ENCODE measurements at places on chromosomes 2 and 18. TPM values are rescaled to one million over a fixed set of nuclear protein-coding genes. Genes with fewer than 3 reads are reported as not detected.

B3GNT7 gene
- total RNA-seq, result 42.2 TPM

ALKAL2 gene
- total RNA-seq, result 0.48 TPM

DNA sequence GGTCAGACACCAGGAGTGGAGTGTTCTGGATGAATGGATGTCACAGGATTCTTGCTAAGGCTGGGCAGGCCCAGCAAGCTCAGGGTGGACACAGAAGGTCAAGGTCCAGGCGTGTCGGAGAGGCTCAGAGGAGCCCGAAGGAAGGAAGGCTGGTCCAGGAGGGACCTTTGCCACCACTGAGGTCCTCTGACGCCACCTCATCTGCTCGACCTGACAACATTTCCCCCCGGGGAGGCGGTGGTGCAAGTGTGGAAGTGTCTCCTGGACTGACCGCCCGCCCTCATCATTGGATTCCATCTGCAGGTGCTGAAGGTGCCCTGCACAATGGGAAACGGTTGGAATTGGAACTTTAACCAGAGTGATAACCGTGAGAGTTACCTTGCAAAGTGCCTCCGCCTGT is 124.6 kb downstream of the RTP5 start:
- no peak for DNase-seq

DNA sequence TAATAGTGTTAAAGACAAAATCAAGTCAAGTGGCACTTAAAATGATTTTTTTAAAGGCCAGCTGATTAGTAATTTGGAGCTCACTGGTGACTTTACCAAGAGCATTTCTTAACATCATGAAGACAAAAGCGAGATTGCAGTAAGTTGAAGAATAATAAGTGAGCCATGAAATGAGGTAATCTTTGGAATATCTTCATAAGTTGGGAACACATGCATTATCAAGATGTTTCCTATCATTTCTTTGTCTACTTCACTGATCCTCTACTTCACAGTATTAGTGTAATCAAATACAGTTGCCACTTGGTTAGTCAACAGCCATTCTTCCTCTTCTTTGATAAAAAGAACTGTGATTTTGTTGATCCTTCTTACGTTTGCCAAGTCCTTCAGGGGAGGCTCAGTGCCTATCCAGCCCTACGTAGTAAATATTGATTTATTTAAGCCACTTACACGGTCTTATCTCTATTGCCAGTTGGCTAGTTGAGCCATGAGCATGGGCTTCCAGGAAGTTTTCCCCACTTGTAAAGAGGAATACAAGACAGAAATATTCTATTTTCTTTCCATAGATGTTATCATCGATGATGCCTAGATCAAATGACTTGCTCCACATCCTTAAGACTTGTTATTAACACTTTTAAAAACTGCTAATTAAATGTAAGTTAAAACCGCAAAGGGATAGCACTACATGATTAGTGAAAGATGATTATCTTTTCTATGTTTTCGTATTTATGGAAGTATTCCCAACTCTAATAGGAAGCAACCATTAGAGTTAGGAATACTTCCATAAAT is 46.1 kb downstream of the YES1 start:
- no peak for DNase-seq

- no peak for DNase-seq
Observed at GRCh38 chr2:230227216-230227615, 1.7 kb downstream of the SP140 start.

- DNase-seq, result no peak
Observed at GRCh38 chr18:11246495-11247300, 97.3 kb upstream of the PIEZO2 start.

DNA sequence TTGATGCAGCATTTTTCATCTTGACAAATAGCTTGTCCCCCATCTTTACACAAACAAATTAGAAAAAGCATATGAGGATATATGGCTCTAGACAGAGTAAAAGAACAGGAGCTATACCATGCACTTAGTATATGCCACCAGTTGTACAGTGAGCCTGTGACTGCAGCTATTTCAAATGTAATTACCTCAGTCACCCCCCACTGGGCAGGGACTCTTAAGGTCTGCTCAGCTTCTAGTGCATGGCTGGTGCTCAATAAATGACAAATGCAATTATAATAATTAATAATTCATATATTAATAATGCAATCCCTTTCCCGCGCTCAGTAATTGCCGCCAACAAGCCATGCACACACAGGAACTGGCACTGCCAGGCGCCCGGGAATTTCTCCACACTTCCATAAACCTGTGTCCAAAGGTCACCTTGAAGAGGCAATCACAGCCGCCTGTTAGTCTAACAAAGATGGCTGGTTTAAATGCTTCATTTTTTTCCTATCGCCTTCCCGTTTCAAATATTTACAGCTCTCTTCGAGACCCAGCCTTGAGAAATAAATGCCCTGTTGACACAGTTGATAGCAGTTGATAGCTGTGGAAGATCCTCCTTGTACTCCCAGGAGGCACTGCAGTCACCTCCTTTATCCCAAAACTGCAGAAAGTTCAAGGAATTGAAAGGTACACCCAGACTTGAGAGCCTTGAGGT is 156.6 kb downstream of the INO80D start:
- DNase-seq, result no peak

Data from H9 (cell line).